ENCODE measurements at places on chromosomes 2 and 18. TPM values are rescaled to one million over a fixed set of nuclear protein-coding genes. Genes with fewer than 3 reads are reported as not detected.

GRCh38 chr2:220246386-220246785 is 619.0 kb downstream of the SLC4A3 start:
- DNase-seq: no peak

DNA sequence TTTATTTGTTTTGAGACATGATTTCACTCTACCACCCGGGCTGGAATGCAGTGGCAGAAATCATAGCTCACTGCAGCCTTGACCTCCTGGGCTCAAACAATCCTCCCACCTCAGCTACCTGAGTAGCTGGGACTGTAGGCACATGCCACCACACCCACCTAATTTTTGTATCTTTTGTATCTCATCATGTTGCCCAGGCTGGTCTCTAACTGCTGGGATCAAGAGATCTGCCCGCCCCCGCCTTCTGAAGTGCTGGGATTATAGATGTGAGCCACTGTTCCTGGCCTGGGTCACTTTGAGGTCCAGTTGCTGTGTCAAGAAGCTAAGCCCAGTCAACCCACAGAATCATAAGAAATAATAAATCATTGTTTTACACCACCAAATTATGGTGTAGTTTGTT is 38.4 kb downstream of the TSN start:
- no peak for DNase-seq

DNA sequence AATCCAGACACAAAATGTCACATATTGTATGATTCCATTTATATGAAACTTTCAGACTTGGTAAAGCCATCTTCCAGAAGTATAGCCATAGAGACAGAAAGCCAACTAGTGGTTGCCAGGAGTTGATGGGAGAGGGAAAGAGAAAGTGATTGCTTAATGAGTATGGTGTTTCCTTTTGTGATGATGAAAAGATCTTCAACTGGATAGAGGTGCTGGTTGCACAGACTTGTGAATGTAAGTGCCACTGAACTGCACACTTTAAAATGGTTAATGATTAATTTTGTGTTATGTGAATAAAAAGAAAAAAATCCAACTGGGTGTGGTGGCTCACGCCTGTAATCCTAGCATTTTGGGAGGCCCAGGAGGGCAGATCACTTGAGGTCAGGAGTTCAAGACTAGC is 135.3 kb upstream of the SLC1A4 start:
- no peak for DNase-seq

Gene ARID5A
- total RNA-seq: 10.9 TPM

DNA sequence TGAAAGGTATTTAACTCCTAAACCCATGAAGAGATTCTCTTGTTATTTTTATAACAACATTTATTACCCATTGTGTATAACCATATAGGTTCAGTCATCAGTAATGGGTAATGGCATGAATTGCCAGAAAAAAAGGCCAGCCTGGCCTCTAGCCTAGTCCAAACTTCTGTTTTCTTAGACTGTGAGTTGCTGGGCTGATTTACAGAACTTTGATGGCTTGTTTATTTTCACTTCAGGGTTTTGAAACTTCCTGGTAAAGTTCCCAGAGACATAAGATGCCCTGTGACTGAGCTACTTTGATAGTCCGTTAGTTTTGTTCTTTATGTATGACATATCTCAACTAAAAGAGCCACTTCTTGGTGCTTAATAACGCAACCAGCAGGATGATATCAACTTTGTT is 164.8 kb downstream of the METTL4 start:
- DNase-seq: no peak

DNA sequence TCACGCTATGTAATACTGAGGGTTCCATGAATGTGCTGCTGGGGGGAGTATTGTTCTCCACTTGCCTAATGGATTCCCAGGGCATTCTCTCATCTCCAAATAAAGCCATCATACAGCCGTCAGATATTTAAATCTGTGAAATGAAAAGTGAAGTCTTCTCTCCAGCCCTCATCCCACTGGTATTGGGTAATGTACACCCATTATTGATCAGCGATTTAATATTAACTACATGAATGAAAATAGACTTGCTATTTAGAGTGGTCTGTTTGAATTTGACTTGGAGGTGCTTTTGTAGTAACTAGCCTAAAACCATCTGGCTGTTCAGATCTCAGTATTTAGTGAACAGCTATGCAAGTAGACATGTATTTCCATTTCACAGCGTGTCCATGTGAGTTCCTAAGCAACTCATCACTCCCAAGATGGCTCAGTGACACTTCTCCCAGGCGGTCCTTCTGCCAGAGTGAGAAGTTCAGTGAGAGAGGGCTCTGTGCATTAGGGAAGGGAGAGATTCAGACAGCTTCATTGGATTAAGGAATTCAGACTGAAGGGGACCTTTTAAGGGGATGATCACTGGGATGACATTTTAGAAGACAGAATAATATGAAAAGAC is 140.7 kb downstream of the WDSUB1 start:
- no peak for DNase-seq

Gene IL1A
- 0.73 TPM for total RNA-seq

DNA sequence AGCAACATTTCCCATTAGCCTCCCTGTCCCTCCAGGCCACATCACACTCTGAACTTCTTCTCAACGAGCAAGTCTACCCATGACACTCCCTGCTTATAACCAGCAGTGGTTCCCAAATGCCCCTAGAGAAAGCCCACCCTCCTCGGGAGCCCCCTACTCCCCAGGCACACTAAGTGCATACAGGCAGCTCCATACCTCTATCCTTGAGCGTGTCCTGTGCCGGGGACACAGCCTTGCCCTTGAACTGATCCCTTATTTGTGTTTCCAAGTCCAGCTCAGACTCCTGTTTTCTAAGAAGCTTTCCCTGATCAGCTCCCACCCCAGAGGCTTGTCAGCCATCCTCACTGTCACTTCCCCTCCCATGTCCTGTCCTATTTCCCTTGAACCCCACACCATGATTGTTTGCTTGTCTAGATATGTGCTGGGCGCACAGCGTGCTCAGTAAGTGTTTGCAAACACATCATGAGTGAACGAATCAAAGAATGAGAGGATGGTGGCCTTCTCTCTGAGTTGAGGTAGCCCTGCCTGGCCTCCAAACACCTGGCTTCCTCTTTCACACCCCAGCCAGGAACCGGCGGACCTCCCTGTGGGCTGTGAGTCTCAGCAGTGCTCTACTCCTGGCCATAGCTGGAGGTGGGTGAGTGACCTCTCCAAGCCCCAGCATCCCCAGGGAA is 2.1 kb downstream of the TEX51 start:
- DNase-seq: no peak

DNA sequence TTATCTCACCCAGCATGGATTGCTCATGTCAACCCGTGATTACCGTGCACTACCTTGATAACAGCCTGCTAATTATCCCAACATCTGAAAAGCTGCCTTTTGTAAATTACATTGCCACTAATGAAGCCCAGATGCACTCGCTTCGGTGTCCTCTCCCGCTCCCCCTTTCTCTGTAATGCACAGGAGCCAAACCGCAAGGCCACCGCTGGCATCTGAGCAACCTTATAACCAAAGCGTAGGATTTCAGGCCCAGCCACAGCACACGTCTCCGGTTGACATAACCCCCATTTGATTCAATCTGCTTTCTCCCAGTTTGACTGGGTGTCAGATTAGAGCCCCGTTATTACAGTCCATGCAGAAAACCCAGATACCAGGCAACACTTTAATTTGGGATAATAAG is 341.2 kb downstream of the ALK start:
- no peak for DNase-seq

Gene HRH4
- not detected for total RNA-seq

Gene DES
- not detected for total RNA-seq

DNA sequence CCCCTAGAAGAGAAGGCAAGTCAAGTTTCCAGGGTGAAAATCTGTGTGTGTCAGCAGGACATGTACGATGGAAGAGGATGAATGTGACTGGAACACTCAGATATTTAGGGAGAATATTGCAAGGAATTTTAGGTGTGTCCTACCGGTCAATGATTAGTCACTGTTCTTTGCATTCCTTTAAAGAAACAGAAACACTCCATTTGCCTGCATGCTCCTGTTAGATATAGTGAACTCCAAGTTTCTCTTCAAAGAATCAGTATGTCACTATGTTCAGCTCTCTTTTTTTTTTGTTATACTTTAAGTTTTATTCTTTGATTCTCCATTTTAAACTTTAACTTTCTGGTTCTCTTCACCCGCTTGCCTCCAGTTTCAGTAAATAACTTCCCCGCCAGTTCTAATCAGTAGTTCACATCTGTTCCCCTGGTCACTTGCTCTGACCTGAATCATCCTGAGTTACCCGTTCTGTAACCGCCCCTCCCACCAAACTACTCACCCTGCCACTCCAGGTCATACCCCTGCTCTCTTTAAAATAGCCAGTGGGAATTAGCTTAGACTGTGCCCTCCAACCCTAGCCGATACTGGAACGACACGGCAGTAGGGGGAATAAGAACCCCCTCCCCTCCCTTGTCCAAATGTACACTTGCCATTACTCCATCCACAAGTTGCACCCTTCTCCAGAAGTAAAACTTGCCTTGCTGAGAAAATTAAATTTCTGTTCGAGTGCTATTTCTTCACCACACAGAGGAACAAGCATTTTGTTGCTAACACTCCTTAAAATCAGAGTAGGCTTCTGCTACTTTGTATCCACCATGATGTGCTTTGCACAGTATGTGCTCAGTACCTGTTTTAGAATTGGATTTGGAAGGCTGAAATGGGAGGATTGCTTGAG is 268.4 kb downstream of the METTL4 start:
- DNase-seq: no peak
